ENCODE measurements at places on chromosomes 4 and X.

DNA sequence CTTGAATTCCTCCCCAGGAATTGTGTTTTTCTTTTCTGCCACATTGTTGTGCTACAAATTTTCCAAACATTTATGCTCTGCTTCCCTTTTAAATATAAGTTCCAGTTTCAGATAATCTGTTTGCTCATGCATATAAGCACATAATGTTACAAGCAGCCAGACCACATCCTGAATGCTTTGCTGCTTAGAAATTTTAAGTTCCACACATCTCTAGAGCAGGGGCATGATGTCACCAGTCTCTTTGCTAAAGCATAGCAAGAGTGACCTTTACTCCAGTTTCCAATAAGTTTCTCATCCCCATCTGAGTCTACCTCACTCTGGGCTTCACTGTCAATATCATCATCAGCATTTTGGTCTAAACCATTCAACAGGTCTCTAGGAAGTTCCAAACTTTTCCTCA is 932.5 kb downstream of the SH3BGRL start:
- DNase-seq, result no peak

GRCh38 chrX:41002026-41002425 is 83.2 kb upstream of the USP9X start:
- no peak for DNase-seq

- no peak for DNase-seq
Measured at GRCh38 chr4:30962939-30963338, 242.8 kb downstream of the PCDH7 start.

- peak; percentile 44 for DNase-seq
Measured at GRCh38 chrX:16185725-16186136, 18.4 kb downstream of the MAGEB17 start.

DNA sequence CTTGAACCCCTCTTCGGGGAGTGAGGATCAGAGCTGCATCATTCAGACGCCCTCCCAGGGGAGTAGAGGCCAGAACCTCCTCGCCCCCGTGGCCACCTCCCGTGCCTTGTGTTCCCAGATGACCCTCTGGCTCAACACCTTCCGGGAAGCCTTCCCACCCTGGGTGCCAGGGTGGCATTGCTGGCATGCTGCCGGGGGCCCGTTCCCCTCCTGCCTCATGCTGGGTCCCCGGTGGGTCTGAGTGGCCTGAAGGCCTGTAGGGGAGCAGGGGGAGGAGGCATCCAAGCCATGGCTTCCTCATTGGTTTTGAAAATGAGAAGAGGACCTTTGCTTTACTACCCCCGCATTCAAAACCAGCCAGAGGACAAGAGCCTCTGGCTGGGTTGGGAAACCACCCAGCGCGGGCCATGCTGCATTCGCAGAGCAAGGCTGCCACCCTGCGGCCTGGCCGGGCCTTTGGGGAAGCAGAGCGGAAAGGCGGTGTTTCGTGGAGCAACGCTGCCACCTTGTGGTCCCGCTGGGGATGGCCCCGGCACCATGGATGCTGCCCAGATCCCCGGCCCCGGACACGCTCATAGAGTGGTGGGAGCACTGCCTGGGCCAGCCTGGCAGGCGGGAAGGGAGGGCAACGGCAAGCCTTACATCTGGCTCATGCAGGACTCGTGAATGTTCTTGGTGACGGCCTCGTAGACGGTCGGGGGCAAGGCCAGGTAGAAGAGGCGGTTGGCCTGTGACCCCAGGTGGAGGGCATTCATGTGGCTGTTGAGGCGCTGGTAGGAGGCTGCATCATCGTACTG is 11.9 kb downstream of the G6PD start:
- DNase-seq, result no peak

DNA sequence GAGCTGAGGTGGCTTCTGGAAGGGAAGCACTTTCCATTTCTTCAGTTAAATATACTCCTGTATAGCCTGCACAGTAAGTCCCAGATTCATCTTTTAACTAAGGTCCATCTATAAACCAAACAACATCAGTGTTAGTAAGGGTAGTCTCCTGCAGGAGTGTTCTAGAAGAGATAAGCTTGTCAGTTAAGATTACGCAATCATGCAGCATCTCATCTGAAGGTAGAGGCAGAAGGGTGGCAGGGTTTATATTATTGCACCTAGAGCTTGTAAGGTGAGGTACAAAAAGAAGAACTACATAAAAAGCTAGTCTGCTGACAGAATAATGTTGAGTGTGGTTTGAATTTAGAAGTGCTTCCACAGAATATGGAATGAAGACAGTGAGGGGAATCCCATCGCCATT is 44.0 kb downstream of the NUDT10 start:
- no peak for DNase-seq

GRCh38 chr4:110474481-110474880 is 1.5 kb upstream of the ENPEP start:
- DNase-seq, result no peak

DNA sequence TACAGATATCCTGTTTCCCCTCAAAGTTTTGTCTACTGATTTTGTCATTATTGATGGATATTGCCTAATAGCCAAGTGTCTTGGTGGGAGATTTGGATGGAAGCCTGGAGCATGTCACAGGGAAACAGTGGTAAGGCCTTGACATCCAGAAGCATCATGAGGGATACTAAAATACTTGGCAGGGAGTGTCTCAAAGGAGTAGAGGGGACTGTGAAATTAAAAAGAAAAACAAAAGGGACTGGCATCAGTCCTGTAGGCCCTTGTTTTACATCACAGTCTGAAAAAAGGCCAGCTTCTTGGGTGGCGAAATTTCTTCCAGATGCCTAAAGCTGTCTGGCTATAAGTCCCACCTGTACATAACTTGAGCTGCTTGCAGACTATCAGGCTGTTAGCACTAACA is 83.8 kb downstream of the GUCY2F start:
- DNase-seq, result no peak

- no peak for DNase-seq
Measured at GRCh38 chrX:330726-331150, 12.1 kb upstream of the GTPBP6 start.

DNA sequence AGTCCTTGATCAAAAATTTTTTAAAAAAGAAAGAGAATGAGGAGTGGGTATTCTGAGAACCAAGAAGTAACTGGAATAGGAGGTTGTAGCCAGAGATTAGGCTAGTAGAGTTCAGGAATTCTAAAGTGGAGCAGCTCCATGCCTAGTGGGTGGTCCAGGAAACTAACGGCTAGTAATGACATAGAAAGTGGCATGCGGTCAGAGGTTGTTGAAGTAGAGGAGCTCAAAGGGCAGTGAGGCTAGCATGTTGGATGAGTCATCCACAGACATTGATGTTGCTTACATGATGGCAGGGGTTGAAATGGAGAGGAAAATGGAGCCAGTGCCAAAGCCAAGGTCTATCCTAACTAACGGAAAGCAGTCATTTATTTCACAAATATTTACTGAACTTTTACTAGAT is 42.1 kb downstream of the TEX13B start:
- no peak for DNase-seq

DNA sequence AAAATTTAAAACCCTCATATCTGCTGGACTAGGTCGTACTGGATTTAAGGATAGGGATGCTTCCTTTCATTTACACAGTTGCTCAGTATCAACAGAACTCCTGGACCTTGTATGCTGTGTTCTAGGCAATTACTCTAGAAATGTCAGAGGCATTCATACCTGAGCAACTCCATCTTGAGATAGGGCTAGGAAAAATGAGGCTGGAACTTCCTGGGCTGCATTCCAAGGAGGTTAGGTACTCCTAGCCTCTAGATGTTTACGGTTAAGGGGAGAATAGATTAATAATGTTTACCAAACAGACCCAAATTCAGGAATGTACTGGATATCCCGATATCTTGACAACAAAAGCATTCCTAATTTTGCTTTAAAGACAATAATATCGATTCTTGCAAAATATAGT is 84.7 kb upstream of the NLGN4X start:
- no peak for DNase-seq

GRCh38 chr4:23036503-23036902 is 343.8 kb downstream of the GBA3 start:
- no peak for DNase-seq

GRCh38 chr4:151674804-151675391 is 85.9 kb downstream of the GATB start:
- no peak for DNase-seq

DNA sequence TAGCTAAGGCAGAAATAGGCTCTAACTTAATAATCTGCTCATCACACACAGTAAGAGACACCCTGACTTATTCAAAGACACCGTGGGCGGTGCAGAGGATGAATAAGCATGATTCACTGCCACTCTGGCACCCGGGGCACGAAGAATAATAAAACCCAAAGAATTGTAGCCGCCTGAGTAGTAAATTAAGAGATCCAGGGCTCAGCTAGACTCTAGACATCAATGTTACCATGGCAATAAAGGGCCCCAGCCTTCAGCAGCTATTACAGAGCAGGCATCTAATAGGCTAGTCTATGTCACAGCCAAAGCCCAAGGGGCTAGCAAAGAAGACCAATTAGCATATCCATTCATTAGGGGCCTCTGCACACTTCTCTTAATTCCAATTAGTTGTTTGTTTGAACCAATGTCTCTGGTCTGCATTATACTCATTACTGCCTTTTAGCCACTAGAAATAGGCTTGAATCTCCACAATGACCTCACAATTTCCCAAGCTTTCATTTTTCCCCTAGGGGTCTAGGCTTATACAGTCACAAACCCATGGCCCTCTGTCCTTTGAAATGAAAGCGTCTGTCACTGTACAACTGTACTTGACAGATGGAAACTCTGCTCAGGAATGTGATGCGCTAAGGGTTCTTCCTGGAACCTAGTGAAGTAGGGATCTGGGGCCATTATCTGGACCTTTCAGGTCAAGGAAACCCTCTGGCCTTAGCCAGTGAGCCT is 3.0 kb upstream of the ATP1B4 start:
- DNase-seq, result no peak

- no peak for DNase-seq
Measured at GRCh38 chr4:130722361-130722760, 1626.4 kb downstream of the C4orf33 start.

DNA sequence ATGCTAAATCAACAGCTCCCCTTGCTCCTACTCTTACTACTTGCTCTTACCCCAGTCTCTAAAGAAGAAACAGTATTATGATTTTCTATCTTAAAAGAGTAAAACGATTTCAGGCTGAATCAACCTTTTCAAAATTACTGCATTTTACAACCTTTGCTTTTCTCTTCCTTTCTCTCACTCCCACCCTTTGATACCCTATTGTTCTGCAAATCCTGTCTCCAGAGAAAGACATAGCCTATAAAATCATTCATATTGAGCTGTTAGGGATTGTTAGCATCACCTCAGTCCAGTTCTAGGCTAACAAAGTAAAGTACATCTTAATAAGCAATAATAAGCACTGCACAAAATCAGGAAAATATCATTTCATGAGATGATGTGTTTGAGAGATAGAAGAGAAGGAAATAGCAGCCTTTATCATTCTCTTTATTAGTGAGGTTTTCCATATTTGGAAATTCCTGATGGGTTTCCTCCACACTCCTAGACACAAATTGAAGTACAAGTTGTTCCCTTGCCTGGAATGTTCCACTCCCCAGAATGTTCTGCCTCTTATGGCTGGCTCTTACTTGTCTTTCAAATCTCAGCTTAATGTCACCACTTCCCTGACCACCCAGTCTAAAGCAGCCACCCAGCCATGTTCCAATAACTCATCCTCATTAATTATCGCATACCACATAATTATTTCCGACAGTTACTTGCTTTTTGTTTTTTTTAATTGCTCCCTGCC is 219.7 kb downstream of the PALLD start:
- no peak for DNase-seq
